IPS DF 6.9 (cell line): ENCODE measurements at places on chromosomes 6 and 20.

GRCh38 chr6:135094403-135094821, 39.8 kb upstream of the HBS1L start:
- no peaks in the 10 kb centered on the region for H3K27me3 ChIP-seq
- H3K27ac ChIP-seq = no peak overlapping the region
- H3K4me1 ChIP-seq = no peaks in the 10 kb centered on the region; the same call in 1 of the 2 replicates

DNA sequence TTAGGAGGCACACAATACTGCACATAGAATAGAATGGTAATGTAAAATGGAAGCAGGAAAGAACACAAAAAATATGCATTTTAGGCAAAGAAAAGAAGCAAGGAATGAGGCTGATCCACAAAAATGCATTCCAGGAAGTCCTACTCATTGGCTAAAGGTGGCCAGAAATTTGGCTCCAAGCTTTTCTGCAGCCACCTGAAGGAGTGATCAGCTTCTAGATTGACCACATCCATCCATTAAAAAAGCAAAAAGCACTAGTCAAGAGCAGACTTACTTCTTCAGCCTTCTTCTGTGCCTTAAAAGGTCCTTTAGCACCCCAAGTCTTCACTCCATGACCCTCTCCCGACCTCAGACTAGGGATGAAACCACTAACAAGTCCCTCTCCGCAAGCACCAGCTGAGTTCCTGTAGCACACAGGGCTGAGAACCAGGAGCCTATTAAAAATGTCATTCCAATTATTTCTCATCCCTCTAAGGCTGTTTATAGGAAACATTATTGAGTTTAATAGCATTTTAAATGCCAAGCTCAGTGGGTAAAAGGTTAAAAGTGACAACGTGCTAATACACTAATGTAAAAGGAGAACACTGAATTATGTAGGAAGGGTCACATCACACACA, 36.5 kb downstream of the TRAM2 start:
- no peaks in the 10 kb centered on the region for H3K27me3 ChIP-seq
- no peak for DNase-seq
- H3K4me3 ChIP-seq = no peak overlapping the region
- H3K27ac ChIP-seq = no peak overlapping the region
- no peaks in the 10 kb centered on the region for H3K36me3 ChIP-seq
- H3K4me1 ChIP-seq = peaks cover 7% of the 10 kb centered on the region

DNA sequence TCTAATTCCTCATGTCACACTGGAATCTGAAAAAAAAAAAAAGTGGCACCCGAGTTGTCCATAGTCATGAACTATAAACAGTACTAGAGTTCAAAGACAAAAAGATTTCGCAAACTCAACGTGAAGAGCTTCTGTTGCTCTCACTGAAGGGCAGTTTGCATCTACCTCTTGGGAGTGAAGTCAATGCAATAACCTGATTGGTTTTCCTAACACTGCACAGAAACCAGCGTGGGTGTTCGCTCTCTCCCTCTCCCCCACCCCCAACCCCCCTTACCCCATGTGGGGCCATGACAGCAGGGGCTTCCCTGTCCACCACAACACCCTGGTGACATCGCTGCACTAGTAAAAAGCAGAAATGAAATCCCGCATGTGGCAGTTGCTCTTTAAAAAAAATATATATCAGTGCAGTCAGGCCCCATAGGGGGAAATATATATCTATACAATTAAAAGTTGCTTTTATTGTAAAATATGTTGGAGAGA, 66.9 kb downstream of the GMPR start:
- no peaks in the 10 kb centered on the region for H3K36me3 ChIP-seq
- H3K27me3 ChIP-seq = no peaks in the 10 kb centered on the region
- H3K4me1 ChIP-seq = peaks cover 3% of the 10 kb centered on the region
- H3K4me3 ChIP-seq = no peak overlapping the region
- H3K27ac ChIP-seq = no peak overlapping the region
- no peak for DNase-seq

DNA sequence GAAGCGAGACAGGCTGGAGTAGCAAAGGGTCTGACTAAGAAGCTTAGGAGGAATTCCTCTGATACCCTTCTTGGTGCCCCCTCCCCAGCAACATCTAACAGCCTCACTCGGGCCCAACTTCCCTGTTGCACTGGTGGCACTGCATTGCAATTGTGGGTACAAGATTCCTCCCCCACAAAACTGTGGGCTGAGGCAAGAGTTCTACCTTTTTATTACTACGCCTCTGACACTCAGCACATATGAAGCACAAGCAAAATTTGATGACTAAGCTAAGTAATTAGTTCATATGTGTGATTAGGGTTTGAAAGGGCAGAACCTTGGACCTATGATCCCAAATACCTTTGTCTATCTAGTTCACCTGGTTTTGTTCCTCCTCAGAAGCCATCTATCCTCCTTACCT, 83.5 kb downstream of the ZHX3 start:
- DNase-seq = no peak
- no peak overlapping the region for H3K27ac ChIP-seq
- H3K4me1 ChIP-seq = no peaks in the 10 kb centered on the region

DNA sequence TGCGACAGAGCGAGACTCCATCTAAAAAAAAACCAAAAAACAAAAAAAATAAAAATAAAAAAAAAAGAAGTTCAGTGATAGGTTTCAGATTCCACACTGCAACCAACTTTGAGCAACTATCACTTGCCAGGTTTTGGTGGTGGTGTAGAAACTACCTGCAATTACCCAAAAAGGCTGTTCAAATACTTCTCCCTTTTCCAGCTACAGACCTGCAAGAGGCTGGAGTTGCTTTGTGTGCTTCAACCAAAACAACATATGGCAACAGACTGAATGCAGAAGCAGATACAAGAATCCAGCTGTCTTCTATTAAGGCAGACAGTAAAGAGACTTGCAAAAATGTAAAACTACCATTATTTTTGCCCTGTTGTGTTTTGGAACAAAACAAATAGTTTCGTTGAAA, 9.3 kb upstream of the BCAS1 start:
- no peaks in the 10 kb centered on the region for H3K36me3 ChIP-seq
- H3K4me1 ChIP-seq = no peaks in the 10 kb centered on the region
- no peaks in the 10 kb centered on the region for H3K27me3 ChIP-seq
- DNase-seq = no peak
- no peak overlapping the region for H3K4me3 ChIP-seq

DNA sequence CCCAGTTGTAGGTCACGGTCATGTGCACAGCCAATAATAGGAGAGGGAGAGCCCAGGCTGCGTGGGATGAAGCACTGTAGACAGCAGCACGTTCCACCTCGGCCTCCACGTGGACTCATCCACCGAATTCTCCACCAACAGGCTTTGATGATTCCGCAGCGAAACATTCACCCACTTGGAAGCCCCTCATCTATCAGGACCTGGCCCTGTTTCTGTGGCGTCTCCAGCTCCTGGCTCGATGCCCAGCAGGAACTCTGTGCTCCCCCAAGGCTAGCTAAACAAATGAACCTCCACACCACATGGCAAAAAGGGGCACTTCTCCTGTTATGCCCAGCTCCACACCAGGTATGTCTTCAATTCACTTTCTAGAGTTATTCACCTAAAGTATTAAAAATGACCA, 237.9 kb upstream of the PDE10A start:
- DNase-seq = no peak
- no peak overlapping the region for H3K27ac ChIP-seq
- H3K4me3 ChIP-seq = no peak overlapping the region
- H3K36me3 ChIP-seq = no peaks in the 10 kb centered on the region

DNA sequence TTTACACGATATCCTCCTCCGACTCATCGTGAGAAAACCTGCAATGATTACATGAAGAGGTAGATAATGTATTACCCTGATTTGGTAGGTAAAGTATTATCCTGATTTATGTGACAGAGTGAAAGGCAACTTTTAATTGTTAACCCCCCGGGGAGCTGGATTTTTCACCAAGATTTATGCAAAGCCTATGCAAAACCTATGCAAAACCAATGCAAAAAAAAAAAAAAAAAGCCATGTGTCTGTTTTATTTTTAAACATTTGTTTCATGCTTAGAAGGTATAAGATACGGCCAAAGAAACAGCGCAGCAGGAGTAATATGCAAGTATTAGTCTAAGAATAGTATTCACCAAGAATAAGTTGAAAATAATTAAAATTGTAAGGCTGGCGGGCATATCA, 109.9 kb downstream of the IPCEF1 start:
- H3K27me3 ChIP-seq = no peaks in the 10 kb centered on the region
- no peak overlapping the region for H3K27ac ChIP-seq
- no peaks in the 10 kb centered on the region for H3K36me3 ChIP-seq
- no peak for DNase-seq

DNA sequence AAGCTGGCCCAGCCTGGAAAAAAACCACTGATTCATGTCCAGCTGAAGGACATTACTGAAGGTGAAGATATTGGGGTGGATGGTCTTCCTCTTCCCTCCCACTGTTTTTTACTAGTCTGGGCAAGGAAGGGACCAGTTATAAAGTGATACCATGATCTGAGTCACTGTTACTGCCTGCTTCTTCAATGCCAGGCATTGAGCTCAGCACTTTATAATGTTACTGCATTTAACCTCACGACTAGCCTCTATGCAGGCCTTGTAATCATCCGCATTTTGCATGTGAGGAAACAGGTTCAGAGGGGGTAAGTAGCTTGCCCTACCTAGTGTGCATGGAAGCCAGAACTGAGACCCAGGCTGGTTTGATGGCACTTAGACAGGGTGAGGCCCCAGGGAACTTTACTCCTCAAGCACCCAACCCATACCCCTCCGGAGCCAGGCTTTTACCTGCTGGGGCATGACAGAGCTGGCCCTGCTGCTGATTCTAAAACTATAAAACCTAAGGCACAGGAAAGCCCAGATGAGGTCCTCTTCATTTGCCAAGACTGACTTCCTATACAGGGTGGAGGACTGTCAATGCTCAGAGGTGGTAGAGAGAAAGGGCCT, 11.0 kb upstream of the KCNK5 start:
- no peaks in the 10 kb centered on the region for H3K36me3 ChIP-seq
- no peak for DNase-seq
- H3K27ac ChIP-seq = no peak overlapping the region
- H3K4me3 ChIP-seq = no peak overlapping the region

GRCh38 chr6:15299430-15300131, 53.7 kb downstream of the JARID2 start:
- no peak overlapping the region for H3K4me3 ChIP-seq
- no peaks in the 10 kb centered on the region for H3K36me3 ChIP-seq
- no peaks in the 10 kb centered on the region for H3K27me3 ChIP-seq
- no peak overlapping the region for H3K27ac ChIP-seq
- H3K4me1 ChIP-seq = peaks cover 6% of the 10 kb centered on the region

DNA sequence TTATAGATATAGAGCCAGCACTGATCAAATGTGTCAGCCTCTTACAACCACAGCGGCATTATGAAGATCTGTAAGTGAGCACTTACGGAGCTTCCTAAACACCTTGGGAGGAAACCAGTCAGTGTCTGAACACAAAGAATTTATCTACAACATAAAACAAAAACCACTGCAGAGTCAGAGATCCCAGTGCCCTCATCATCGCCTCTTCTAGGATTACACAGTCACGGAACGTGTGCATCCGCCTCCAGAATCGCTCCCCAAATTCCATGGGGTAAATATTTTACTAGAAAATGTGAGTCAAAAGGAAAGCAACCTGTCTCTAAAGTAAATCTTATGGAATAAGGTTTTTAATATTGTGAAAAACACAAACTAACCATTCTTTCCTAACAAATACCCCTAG, 243.6 kb downstream of the PACRG start:
- no peak overlapping the region for H3K4me3 ChIP-seq
- no peak for DNase-seq
- H3K27ac ChIP-seq = no peak overlapping the region
- H3K36me3 ChIP-seq = no peaks in the 10 kb centered on the region
- H3K4me1 ChIP-seq = no peaks in the 10 kb centered on the region

- no peaks in the 10 kb centered on the region for H3K27me3 ChIP-seq
- H3K4me3 ChIP-seq = no peak overlapping the region
- no peak for DNase-seq
- no peaks in the 10 kb centered on the region for H3K36me3 ChIP-seq
These were observed 43.2 kb downstream of the PDSS2 start for GRCh38 chr6:107416145-107416544.

- no peaks in the 10 kb centered on the region for H3K27me3 ChIP-seq
- no peaks in the 10 kb centered on the region for H3K36me3 ChIP-seq
- no peak overlapping the region for H3K27ac ChIP-seq
- no peak overlapping the region for H3K4me3 ChIP-seq
These were observed 184.2 kb downstream of the KHDC1L start for GRCh38 chr6:73041051-73041450.

GRCh38 chr20:11553603-11554002, 364.1 kb upstream of the BTBD3 start:
- H3K27ac ChIP-seq = no peak overlapping the region
- DNase-seq = no peak
- no peaks in the 10 kb centered on the region; the same call in 1 of the 2 replicates for H3K4me1 ChIP-seq
- no peak overlapping the region for H3K4me3 ChIP-seq
- H3K36me3 ChIP-seq = no peaks in the 10 kb centered on the region
